Skeletal muscle cell (primary cell): ENCODE measurements at places on chromosomes 11 and 22.

DNA sequence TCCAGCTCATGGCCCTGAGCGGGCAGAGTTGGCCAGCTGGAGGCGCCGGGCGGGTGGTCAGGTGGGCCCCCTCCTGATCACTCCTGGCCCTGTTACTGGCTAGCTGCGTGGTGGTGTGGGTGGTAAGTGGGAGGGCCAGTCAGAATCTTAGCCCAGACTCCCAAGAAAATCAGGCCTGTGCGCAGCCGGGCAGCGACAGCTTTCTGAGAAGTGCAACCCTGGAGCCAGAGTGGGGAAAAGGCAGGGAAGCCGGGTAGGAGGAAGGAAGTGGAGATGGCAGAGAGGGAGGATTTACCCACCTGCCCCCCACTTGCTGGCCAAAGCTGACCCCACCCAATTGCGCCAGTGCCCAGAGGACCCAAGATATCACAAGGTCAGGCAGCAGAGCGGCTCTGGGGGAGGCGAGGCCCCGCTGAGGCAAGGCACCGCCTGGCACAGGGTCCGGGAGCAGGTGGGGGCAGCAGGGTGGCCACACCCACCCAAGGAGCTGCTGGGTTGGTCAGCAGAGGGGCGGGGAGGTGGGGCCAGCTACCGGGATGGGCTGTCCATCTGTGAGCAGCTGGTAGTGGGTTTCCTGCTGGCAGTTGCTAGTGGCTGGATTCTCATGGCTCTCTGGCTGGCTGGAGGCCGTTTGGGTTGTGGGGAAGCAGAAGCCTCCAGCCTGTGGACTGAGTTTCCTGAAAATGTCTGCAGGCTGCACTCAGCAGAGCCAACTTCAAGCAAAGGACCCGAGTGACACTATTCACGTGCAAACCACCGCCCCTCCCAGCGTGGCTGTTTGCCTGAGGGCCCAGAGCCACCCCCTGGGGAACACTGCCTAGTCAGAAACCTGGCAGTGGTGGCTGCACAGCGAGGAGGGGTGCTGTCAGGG, 196.4 kb downstream of the IGLL1 start:
- no peak for DNase-seq

DNA sequence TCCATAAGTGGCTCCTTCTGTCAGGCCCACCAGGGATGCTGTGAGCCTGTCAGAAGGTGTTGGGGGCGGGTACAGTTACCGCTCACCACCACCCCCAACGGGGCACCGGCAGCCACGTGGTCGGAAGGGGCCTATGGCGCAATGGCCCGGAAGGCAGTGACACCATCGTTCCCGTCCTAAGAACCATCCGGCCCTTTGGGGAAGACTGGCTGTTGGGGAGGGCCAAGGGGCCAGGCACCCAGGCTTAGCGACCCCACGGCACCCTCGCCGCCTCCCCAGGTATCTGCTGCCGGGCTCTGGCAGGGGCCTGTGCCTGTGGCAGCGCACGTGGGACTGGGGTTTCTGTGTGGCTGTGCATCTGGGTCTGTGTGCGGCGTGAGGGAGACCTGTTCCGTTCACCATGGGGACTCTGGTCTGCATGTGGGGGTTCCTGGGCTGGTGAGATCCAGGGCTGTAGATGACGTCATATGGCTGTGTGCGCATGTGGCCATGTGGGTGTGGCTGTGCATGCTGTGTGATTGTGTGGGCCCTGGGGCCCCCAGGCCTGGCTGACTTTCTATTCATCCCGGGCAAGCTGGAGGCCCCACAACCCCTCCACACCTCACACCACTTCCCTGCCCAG, 717 bp downstream of the OSM start:
- no peak for DNase-seq

GRCh38 chr11:35804451-35805040, 139.3 kb upstream of the LDLRAD3 start:
- no peak for DNase-seq

DNA sequence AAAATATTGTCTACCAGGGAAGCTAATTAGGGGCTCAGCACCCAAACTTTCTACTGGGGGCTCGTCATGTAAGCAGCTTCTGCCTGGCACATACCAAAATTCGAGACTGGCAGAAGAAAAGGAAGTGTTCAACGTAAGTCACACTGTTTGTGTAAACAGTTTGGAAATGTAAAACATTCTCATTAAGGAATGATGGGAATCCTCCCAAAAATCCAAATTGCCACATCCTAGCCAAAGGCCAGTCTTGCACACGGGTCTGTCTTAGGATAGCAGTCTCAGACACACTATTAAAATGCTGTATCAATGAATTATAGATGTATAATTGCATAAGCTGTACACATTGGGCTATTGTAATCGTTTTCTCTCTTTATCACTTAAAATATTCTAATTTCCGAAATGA, 28.9 kb downstream of the CUL5 start:
- no peak for DNase-seq

DNA sequence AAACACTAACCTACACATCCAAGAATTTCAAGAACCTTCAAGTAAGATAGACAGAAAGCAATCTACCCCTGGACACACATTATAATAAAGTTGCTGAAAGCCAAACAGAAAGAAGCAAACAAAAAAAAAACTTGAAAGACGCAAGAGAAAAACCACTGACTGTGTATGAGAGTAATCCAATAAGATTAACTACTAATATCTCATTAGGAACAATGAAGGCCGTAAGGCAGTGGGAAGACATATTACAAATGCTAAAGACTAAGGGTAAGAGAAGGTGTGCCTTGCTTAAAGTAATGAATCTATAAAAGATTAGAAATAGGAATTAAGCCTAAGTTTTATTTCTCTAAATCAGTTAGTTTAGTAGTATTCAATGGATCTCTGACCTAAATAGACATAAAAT, 1109.1 kb downstream of the JRKL start:
- DNase-seq = no peak
